ENCODE measurements at places on chromosomes 16 and 17.
A peak's percentile ranks its signal among the peaks of the same experiment; 100 is the strongest.

GRCh38 chr17:14015271-14015670 lies 54.0 kb upstream of the COX10 start:
- no peak for DNase-seq

GRCh38 chr16:82370282-82370681 lies 200.3 kb upstream of the MPHOSPH6 start:
- DNase-seq, result no peak

- DNase-seq, result no peak
These were observed 543 bp downstream of the TMUB2 start for GRCh38 chr17:44187131-44187899.

DNA sequence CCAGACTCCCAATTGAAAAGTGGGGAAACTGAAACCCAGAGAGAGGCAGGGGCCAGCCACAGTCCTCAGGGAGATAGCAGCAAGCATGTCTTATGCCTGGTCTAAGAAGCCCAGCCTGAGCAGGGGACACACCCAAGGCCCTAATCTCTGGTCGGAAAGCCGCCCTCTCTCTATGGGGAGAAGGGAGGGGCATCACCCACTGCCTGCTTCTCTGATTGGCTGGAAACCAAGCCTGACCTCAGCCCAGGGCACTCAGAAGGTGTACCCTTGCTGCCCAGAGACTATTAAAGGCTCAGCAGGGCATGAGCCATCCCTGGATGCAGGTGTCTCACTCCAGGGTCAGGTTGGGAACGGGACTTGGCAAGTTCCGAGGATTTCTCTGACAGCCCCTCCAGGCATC lies 5.7 kb upstream of the KRT13 start:
- DNase-seq, result no peak

DNA sequence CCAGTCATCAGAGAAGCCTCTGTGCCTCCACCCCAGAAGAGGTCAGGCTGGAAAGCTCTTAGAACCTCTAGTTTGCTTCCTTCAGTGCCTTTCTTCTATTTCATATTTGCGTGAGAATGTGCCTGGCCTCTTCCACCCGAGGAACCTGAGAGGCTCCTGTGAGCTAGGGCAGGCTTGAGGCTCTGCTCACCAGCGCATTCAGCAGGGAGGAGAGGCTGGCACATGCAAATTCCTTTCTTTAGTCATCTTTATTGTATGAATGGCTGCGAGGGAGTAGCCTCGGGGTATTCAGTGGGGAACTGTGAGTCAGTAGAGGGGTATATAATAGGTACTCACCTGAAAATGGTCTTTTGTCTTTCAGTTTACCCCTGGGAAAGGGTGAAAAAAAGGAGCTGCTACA lies 268.3 kb downstream of the ABCC12 start:
- peak; percentile 98 for DNase-seq

- DNase-seq, result peak; percentile 37
These were observed 4.7 kb upstream of the RBBP6 start for GRCh38 chr16:24534620-24535019.

- DNase-seq, result no peak
These were observed 296.2 kb upstream of the IRX3 start for GRCh38 chr16:54582631-54583250.

- no peak for DNase-seq
These were observed 32.9 kb downstream of the SMYD4 start for GRCh38 chr17:1796800-1797199.

DNA sequence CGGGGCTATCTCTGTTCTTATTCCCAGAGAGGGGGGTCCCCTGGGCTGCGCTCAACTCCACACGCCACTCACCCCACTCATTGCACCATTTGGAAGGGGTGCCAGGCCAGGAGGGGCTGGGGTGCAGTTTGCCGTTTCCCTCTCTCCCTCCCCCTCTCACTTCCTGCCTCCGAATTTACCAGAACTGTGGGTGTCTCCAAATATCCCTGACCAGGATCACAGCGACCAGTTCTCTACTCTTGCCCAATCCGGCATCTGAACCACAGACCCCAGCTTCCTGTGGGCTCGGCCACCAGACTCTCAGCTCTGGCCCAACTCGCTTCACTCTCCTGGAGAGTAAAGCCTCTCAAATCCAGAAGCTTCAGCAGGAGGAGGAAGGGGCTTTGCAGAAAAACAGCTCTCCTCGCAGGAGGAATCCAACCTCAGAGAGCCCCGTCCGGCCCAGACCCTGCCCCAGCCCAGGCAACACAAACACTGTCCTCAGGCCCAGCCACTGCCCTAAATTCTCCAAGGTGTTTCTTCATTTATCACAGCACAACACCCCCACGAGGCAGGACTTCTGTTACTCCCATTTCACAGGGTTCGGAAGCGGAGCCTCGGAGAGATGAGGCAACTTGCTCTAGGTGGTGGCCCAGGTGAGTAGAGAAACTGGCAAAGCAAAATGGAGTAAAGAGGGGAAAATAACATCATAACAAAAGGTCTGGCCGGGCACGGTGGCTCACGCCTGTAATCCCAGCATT lies 423 bp upstream of the ASGR2 start:
- no peak for DNase-seq

GRCh38 chr16:48901712-48902374 lies 291.9 kb upstream of the N4BP1 start:
- peak; percentile 56 for DNase-seq

- DNase-seq, result peak; percentile 92
These were observed 7.9 kb downstream of the NAT9 start for GRCh38 chr17:74768069-74768762.

GRCh38 chr16:89395150-89396142 lies 94.9 kb downstream of the ANKRD11 start:
- DNase-seq, result peak; percentile 98

GRCh38 chr17:45107293-45108010 lies 24.9 kb downstream of the PLCD3 start:
- DNase-seq, result no peak

DNA sequence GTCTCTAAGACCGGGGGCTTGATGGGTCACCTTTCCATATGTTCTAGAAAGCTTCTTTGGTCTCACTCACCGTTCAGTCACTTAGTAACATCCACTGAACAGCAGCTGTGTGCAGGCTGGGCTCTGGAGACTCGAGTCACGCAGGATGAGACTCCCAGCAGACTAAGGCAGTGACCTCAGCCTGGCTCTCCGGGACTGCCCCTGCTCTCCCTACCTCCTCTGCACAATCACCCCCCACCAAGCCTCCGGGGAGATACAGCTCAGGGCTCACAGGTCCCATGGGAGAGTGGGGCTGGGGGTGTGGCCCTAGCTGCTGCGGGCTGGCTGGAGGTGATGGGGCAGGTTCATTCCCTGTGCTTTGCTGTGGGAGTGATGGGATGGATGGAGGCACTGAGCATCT lies 14.1 kb downstream of the FLYWCH2 start:
- no peak for DNase-seq
